ENCODE measurements at places on chromosomes 1 and 21.

GRCh38 chr1:241666419-241666818 lies 14.3 kb downstream of the WDR64 start:
- DNase-seq, result no peak

DNA sequence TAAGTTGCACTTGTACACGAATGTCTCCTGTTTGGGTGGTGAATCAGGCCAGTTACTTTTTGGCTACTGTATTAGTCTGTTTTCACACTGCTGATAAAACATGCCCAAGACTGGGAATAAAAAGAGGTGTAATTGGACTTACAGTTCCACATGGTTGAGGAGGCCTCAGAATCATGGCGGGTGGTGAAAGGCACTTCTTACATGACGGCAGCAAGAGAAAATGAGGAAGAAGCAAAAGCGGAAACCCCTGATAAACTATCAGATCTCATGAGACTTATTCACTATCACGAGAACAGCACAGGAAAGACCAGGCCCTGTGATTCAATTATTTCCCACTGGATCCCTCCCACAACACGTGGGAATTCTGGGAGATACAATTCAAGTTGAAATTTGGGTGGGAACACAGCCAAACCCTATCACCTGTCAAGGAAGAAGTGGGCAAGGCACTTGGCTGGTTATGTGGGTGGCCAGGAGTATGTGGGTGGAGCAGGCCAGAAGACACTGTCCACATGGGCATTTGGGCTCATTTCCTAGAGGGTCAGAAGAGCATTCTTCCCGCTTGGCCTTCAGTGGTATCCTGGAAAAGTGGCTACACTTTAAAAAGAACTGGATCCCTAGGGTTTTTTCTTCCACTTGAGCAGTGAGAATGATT lies 228.8 kb downstream of the HHAT start:
- no peak for DNase-seq

- peak; percentile 6 for DNase-seq
Observed at GRCh38 chr1:18256282-18257235, 149.0 kb downstream of the IGSF21 start.

DNA sequence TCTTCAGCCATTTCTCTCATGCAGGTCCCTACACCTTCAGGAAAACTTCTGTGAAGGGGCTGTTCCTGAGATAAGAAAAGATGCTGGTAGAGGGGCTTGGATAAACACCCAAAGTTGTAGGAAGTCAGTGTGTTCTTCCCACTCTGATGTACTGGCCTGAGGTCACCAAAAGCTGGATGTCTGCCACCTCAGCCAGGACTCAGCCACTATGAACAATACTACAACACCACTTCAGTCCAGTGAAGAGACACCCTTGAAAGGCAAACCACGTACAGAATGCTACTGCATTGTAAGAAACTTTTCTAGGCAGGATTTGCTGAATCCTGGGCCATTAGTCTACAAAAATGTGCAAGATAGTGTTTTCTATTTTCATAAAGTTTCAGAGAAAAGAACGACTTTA lies 2.4 kb downstream of the PTPN14 start:
- DNase-seq, result no peak

GRCh38 chr1:212607206-212607912 lies 1.2 kb upstream of the ATF3 start:
- DNase-seq, result peak; percentile 35

DNA sequence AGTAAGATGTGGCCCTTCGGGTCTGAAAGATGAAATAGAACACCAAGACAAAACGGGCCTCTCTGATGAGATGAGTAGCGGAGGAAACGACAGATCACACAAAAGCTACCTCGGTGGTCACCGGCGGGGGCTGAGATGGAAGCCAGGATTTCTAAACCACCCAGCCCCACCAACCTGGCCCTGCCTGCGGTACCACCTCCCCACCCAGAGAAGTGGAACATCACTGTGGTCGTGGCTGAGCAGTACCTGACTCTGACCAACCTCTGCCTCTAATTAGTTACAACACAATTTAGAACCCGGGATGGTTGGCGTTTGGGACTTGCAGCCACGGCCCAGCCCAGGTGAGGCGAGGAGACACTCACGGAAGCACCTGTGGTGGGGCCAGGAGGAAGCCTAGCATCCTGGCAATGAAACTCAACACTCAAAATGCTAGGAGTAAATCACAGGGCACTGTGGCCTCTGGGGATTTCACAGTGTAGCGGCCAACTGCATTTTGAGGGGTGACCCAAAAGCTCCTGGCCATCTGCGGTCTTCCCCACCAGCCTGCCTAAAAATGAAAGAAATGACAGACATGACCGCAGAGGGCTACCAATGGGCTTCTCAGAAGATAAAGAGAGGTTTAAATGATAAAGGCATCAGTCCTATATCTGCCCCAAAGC lies 73.4 kb downstream of the ITPKB start:
- no peak for DNase-seq

DNA sequence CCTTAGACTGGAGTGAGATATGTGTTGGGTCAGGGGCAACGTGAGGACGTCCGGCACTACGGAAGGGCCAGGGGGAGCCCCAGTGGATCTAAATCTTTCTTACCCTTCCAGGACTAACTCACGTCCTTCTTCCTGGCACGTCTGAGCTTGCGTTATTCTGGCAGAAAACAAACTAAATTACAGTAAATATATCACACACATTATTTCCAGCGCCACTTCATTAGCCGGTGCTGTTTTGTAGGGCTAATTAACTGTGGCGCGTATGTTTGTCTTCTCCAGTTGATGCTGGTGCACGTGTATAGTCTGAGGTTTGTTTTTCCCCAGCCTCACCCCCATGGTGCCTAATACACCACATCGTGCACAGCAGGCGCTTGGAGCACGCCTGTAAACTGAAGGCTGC lies 59.2 kb downstream of the TLR5 start:
- no peak for DNase-seq

GRCh38 chr1:152745765-152746444 lies 11.9 kb upstream of the KPRP start:
- no peak for DNase-seq

DNA sequence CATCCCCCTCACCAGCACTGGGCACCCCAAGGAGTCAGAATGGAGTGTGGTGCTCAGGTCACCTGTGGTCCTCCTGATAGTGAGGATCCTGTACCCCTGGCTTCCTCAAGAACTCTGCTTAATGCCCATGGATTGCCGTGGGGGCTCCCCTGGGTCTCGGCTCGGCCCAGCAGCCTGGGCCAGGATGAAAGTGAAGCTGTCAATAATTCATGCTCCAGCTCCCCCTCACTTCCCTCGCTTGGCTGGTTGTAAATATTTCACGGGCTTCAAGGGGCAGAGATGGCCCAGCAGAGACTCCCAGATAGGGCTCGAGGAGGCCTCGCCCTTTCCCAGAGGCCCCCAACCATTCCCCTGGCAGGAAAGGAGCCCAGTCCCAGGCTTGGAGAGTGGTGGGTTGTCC lies 42.6 kb upstream of the KCNA10 start:
- no peak for DNase-seq

DNA sequence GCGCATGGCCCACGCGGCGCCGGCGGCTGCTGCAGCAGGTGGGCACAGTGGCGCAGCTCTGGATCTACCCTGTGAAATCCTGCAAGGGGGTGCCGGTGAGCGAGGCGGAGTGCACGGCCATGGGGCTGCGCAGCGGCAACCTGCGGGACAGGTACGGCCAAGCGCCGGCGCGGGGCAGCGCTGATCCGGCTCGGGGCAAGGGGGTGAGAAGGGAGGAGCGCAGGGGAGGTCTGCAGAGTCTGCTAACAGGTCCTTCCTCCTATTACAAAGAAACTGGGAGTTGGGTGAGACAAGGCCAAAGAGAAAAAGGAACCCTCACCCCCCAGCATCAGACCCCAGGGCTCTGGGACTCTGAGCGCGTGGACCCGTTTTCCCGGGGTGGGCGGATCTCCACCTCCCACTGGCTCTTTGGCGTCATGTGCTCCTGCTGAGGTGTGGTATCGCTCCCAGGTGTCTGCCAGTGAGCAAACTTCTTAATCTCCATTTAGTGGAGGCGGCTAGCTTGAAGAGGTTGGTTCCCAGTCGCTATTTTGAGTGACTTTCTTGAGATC lies 431 bp downstream of the MTARC1 start:
- no peak for DNase-seq

- peak; percentile 44 for DNase-seq
Observed at GRCh38 chr1:156281281-156281680, 1.3 kb downstream of the SMG5 start.

DNA sequence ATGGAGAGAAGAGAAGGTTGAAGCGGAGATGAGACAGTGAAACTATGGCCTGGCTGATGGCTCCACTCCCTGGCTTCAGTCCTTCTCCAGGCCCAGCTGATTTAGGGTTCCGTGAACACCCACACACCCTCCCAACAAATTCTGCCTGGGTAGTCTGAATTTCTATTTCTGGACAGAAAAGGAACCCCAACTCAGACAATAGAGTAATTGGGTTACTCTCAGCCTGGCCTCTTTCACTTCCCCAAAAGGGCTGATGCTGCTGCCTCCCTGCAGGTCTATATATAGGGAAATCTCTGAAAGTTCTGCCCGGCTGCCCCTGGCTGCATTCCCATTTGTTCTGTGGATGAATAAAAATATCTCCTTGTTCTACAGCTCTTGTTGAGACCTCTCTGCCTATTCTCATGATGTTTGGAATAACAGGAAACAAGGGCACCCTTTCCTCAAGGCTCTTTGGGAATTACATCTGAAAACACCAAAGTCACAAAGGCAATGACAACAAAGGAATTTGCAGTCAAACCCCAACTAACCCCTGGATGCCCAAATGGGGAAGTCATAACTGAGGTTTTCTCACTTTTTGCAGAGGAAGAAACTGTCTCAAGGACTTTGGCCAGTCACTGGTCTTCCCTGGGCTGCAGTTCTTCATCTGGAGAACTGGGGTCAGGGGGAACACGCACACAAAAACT lies 11.4 kb upstream of the ZSCAN20 start:
- DNase-seq, result no peak

DNA sequence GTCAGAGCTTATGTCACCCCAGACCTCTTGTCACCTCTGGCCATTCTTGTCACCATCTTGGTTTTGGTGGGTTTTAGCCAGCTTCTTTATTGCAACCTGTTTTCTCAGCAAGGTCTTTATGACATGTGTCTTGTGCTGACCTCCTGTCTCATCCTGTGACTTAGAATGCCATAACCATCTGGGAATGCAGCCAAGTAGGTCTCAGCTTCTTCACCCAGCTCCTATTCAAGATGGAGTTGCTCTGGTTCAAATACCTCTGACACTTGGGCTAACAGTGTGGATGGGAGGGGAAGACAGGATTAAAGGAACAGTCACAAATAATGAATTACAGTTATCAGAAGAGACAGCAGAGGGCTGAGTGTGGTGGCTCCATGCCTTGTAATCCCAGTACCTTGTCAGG lies 30.5 kb upstream of the PIK3CD start:
- DNase-seq, result no peak

GRCh38 chr1:210681158-210681557 lies 352.5 kb downstream of the HHAT start:
- DNase-seq, result no peak

GRCh38 chr1:25676488-25676887 lies 59.9 kb downstream of the MAN1C1 start:
- DNase-seq, result no peak

- DNase-seq, result peak; percentile 23
Observed at GRCh38 chr1:59570524-59570923, 244.2 kb upstream of the HOOK1 start.

DNA sequence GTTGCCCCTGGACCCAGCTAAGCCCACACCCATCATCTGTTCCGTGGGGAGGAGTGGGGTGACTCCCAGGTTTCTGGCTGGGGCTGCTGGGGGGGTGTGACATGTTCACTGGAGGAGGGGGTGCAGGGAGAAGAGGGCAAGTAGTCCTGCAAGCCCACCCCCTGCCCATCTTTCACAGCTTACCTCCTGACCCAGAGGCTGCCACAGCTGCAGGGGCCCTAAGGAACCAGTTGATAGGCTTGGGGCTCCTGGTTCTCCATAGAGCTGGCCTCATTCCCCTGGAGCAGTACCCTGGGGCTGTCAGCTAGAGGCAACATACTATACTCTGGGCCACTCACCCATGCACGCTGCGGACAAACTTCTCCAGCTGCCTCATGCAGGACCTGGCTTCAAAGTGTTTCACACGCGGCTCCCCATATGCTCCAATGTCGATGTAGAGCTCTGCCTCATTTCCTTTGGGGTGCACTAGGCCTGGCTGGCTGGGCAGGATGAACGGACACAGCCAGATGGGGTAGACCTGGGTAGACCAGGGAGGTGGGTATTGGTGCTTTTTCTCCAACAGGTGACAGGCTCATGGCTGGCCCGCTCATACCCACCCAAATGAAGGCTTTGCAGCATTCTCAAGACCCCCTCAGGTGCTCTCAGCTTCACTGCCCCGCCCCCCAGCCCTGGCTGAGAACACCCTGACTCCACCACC lies 33.8 kb downstream of the DHCR24 start:
- DNase-seq, result no peak

- no peak for DNase-seq
Observed at GRCh38 chr1:14003552-14003951, 303.6 kb downstream of the PRDM2 start.

DNA sequence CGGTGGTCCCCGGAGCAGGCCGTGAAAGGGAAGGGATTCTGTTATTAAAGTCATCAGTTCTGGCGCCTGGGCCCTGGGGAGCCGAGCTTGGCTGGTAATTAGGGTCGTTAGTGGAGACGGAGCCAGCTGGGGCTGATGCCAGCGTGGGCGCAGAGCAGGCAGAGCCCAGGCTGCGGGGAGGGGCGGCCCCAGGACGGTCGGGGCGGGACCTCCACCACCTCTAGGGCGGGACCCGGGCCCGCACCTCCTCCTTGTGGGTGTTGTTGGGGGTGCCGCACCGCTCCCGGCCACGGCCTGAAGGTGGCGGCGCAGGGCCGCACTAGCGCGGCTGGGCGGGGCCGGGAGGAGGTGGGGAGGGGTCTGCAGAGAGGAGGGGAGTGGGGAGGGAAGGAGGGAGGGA lies 470.6 kb downstream of the PTPRU start:
- peak; percentile 70 for DNase-seq

GRCh38 chr1:91527781-91528180 lies 27.1 kb downstream of the CDC7 start:
- DNase-seq, result no peak

Data from T-helper 2 cell treated with Interferon-gamma antibody and Interleukin-4, amounts not matched to agents 5 μg/mL and 100 μg/mL, for 36 hours (primary cell).